ENCODE measurements at places on chromosomes 4 and X. TPM values are rescaled to one million over a fixed set of nuclear protein-coding genes. Genes with fewer than 3 reads are reported as not detected.

DNA sequence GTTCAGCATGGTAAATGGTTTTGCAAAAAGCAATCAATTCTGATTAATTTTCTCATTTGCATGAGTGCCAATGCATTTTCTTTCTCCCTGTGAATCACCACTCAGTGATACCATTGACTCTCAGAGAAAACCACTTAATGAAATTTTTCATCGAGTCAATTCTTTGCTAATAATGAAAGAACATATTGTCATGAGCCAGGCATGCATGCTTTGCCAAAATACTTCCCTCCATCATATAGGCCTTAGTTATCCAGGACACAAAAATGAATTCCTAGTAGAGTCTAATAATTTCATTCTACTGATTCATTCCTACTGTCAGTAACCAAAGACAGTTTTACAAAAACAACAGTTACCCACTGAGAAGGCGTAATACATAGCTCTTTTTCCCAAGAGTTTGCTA is 680.0 kb downstream of the TRIML1 start:
- no peak for DNase-seq

- no peak for DNase-seq
Measured at GRCh38 chrX:149504226-149504914, 736 bp downstream of the IDS start.

DNA sequence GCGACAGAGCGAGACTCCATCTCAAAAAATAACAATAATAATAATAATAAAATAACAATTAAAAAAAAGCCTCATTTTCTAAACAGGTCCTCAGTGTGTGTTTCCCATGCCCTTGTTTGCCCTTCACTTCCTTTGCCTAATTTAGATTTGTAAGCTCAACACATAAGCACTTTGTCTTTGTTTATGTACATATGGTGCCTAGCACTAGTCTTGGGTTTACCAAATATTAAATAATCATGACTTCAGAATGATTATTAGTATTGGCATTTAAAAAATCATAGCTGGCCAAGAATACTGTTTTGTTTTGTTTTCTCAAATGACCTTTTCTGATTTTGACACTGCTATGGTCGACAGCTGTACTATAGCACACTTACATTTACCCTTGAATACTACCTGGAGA is 6.4 kb upstream of the RAPGEF2 start:
- no peak for DNase-seq

DNA sequence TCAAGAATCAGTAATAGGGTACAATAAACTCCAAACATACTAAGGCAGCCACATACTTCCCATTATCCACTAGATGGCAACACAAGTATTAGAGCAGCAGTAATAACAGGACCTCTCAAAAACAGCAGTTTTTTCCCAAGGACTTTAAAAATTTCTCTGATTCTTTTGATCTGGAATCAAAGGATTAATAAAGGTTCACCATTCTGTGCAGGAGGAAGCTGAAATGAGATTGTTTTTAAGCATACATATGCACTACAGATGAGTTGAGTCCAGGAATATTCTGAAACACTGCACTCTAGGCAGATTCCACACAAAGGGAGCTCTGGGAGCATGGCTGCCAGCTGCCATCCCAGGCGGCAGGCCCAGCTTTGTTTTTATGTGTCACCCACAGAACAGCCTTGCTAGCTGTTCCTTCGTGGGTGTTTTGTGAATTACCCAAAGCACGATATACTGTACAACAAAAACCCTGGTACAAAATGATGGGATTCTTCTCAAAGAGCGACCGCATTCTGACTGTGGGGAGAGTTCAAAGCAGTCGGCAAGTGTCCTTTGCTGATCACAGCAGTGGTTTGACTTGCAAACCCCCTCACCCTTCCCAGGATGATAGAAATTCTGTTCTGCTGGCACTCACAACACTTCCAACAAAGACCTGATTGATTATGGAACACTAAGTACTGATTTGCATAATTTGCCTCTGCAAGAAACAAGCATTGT is 61.0 kb downstream of the STX18 start:
- DNase-seq, result no peak

Gene USP26
- not detected for polyA plus RNA-seq
